ENCODE measurements at places on chromosomes 11 and 22.

DNA sequence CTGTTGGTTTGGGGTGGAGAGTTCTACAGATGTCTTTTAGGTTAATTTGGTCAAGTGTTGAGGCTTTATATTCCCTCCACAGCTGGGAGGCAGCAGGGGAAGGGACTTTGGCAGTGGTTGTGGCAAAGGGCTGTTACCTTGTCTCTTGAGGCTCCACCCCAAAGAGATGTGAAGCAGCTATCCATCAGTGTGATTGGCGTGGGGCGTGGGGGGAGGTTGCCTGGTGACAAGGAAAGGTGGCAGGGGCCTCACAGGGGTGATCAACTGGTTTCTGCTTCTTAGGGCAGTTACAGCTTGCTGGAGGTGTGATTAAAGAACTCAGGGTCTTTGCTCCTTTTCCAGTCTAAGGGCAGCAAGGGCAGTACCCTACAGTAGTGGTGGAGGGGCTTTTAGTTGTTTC lies 59.3 kb downstream of the FANCF start:
- no peak for DNase-seq

DNA sequence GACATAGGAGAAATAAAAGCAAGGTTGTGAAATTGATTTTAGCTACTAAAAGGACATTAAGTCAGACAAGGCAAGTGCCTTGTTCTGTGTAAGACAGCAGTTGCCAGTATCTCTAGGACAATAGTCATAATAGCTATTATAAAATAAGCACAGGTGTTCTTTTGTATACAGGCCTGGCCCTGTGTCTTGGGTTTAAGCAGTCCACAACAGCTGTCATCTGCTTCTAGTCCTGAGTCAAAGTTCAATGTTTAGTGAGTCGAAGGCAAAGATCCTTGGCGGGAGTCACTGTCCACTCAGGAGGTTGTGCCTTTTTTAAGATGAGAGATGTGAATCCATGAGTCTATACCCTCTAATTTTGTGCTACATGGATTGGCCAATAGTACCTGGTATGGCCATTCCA lies 79.5 kb downstream of the SC5D start:
- no peak for DNase-seq

- no peak for DNase-seq
Observed at GRCh38 chr11:95544095-95544856, 245.3 kb downstream of the FAM76B start.

DNA sequence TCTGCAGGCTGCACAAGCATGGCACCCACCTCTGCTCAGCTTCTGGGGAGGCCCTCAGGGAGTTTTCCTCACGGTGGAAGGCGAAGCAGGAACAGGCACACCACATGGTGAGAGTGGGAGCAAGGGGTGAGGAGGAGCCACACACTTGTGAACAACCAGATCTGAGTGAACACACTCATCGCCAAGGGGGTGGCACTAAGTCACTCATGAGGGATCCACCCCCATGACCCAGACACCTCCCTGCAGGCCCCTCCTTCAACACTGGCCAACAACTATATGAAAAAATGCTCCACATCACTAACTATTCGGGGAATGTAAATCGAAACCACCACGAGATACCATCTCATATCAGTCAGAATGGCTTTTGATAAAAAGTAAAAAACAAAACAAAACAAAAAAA lies 722 bp upstream of the KRTAP5-2 start:
- no peak for DNase-seq

DNA sequence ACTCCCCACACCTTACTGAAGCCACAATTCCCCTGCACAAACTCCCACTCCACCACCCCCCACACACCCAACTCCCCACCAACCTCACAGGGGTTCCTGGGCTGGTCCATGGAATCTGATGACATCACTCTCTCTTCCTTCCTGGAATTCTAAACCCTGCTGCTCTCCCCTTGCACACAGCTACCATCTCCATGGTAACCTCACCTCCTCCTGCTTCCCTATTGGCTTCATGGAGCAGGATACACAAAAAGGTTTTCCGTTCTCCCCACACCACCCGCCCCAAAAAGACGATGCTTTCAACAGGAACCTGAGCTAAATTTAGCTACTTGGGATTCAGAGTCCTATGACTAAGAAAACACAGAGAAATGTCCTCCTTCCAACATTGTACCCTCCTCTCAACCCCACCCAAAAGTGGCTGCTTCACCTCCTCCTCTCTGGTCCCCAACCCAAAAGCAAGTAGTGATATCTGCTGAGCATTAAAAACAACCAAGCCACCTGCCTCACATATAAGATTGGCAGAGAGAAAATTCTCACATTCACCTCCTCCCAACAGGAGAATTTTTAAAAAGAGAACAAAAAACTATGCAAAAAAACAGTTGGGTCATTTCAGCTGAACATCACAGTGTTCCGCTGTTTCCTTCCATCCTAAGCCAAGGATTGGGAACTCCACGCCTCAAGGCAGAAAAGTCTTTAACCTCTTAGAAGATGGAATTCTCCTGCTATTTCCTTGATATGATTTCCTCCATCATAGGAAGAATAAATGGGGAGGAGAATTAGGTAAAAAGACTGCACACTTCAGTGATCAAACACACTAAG lies 66.9 kb downstream of the RBFOX2 start:
- DNase-seq, result no peak

DNA sequence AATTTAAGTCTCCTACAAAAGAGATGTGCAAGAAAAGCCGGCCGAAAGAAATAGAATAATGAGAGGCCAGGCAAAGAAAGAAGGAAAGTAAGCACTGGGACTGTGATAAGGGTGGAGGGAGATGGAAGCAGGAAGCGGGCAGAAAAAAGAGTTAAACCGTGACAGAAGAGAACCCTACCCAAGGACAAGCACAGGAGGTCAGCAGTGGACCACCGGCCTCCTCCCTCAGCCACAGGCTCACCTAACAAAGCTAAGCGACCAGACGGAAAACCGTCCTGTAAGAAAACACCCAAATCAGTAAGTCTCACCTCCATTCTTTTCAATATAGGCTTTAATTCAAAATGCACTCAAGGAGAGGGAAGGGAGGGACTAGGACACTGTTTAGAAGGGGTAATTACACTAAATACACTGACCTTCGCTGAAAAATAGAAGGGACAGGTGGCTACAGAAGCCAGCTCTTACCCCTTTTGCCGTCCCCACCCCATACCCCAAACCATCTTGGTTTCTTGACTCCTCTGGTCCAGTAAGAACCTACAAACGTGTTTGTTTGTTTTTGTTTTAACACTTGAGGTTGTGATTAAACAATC lies 1.9 kb downstream of the FAM181B start:
- DNase-seq, result no peak

Data from stimulated activated CD8-positive, alpha-beta memory T cell treated with anti-CD3 and anti-CD28 coated beads, Interleukin-4, amount 100 ng/mL, for 4 hours (primary cell).